ENCODE measurements at places on chromosomes 5 and 9. TPM values are rescaled to one million over a fixed set of nuclear protein-coding genes. Genes with fewer than 3 reads are reported as not detected.

GRCh38 chr5:16593013-16593412 is 23.8 kb downstream of the RETREG1 start:
- DNase-seq: no peak

WNT8A gene
- total RNA-seq: not detected

CCNG1 gene
- total RNA-seq: 164 TPM

SAPCD2 gene
- 27.8 TPM for total RNA-seq

DNA sequence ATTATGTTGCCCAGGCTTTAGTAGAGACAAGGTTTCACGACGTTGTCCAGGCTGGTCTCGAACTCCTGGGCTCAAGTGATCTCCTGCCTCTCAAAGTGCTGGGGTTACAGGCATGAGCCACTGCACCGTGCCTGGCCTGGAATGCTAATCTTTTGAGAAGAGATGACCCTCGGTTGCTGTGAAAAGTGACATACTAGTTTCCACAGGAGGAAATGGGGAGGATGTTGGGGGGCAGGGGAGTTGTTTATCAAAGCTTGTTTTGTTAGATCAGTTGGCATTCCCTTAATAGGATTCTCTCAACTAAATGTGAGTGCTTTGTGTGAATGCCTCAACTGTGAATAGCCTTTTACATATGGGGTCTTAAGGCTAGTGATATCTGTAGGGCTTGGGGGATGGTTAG is 16.4 kb upstream of the MATR3 start:
- peak; percentile 72 for DNase-seq

ZNF474 gene
- not detected for total RNA-seq

- DNase-seq: no peak
Observed at GRCh38 chr9:95441081-95441480, 75.7 kb downstream of the PTCH1 start.

C5orf52 gene
- total RNA-seq: not detected

GRCh38 chr5:65623482-65623881 is 651 bp downstream of the TRIM23 start:
- DNase-seq: no peak

- DNase-seq: peak; percentile 44
Observed at GRCh38 chr9:101601904-101602765, 7.4 kb upstream of the PPP3R2 start.

MYMK gene
- not detected for total RNA-seq

- no peak for DNase-seq
Observed at GRCh38 chr5:168327994-168328393, 36.5 kb downstream of the WWC1 start.

IL7R gene
- 1.2 TPM for total RNA-seq

GRCh38 chr5:178546675-178547033 is 43.5 kb downstream of the COL23A1 start:
- DNase-seq: no peak

GRCh38 chr9:124414612-124415011 is 630 bp downstream of the PSMB7 start:
- DNase-seq: peak; percentile 17

DNA sequence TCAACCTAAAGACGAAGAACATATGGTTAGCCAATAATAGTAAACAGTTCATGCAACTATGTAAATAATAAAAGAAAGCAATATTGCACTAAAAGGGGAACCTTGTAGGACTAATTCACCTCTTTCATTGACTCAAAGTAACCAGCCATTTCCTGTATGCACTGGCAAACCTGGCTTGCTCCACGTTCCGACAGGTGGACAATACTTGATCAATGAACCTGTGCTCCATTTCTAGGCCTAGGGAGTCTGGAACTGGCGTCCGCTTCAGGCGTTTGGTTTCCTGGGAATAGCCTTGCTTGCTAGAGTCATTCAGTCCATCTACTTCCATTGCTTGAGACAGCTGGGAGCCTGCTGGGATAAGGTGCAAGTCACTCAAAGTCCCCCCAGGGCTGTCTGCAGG is 41.6 kb downstream of the PTAR1 start:
- no peak for DNase-seq

SLC6A7 gene
- total RNA-seq: not detected

RUFY1 gene
- total RNA-seq: 44.9 TPM

- no peak for DNase-seq
Observed at GRCh38 chr5:158923799-158924551, 175.7 kb downstream of the EBF1 start.

GRCh38 chr9:38670542-38671371 is 49.2 kb downstream of the FAM240B start:
- no peak for DNase-seq

- DNase-seq: no peak
Observed at GRCh38 chr9:5510989-5511388, 658 bp downstream of the PDCD1LG2 start.

MEIKIN gene
- total RNA-seq: not detected

PDE6A gene
- total RNA-seq: not detected

NR6A1 gene
- total RNA-seq: 1.2 TPM

DNA sequence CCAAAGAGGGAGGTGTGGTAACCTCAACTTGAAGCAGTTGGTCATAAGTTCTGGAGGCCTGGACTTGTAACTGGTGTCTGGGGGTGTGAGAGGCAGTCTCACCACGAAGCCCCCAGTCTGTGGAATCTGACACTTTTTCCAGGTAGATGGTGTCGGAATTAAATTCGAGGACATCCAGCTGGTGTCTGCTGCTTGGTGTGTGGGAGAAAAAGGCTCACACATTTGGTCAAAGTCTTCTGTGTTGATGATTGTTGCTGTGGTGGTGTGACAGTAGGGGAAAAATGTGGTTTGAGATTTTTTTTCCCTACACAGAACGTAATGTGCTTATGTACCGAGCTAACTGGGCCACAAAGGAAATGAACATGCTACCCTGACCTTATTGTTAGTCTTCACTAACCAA is 251.9 kb downstream of the MAT2B start:
- DNase-seq: no peak

DNA sequence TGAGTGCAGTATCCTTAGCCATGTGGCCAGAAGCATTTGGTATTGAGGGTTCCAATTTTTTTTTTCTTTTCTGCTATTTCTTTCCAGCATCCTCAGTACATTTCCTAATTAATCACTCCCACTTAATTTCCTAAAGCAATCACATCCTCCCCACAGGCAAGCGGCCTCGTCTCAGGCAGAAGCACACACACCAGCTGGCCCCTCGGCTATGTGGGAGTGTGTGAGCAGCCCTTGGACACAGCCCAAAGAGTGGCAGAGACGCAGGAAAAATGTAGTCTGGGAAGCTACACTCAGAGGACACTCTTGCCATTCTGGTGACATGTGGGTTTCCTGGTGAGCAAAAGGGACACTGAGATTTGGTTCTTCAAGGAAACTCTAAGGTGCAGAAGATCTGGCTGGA is 20.7 kb downstream of the SLIT3 start:
- DNase-seq: no peak

CLTA gene
- 317 TPM for total RNA-seq

ERP44 gene
- 21.4 TPM for total RNA-seq

IRX4 gene
- total RNA-seq: not detected
